ENCODE measurements at places on chromosomes 12 and 14.

- no peak for DNase-seq
Measured at GRCh38 chr12:22628228-22628627, 3.3 kb downstream of the ETNK1 start.

DNA sequence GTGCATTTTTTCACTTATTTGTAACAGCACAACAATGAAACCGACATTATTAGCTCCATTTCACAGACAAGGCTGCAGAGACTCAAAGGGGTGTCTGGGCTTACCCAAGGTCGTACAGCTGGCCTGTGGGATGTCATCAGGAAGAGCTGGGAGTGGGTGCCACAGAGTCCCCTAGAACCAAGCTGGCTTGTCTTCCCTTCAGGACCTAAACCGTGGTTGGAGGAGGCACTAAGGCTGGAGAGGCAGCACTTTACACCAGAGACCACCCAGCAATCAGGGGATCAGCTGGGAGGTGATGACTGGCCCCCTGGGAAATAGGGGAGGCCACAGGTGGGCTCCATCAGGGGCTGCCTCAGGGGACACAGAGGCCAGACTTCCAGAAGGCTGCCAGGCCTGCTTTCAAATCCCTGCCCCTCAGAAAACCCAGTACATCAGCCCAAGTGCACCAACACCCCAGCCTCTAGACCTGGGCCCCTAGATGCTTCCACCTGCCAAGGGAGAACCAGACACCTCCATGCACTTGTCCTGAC lies 28.3 kb downstream of the DIO3 start:
- DNase-seq, result no peak

GRCh38 chr12:22860926-22861325 lies 236.0 kb downstream of the ETNK1 start:
- DNase-seq, result no peak

DNA sequence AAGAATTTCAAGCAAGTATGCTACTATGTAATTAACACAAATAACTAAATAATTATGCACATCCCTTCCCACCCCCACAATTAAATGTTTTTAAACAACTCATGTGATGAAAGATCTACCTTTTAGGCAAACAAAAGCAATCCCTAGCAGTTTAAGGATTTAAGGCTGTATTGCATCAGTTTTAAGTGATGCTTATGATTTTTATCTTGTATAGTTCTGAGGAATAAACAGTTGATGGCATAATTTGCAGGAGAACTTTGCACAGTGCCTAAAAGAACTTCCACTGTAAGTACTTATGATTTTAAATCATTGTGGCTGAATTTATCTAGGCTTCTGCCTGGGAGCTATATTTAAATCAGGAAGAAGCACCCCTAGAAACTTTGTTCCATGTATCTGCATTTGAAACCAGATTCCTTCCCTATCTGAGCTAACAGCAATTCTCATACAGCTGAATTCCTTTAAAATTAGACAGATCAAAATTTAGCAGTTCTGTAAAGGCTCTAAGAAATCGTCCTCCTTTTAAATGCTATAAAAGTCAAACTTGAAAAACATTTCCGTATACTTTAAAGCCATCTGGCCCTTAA lies 388.6 kb downstream of the BCAT1 start:
- no peak for DNase-seq

DNA sequence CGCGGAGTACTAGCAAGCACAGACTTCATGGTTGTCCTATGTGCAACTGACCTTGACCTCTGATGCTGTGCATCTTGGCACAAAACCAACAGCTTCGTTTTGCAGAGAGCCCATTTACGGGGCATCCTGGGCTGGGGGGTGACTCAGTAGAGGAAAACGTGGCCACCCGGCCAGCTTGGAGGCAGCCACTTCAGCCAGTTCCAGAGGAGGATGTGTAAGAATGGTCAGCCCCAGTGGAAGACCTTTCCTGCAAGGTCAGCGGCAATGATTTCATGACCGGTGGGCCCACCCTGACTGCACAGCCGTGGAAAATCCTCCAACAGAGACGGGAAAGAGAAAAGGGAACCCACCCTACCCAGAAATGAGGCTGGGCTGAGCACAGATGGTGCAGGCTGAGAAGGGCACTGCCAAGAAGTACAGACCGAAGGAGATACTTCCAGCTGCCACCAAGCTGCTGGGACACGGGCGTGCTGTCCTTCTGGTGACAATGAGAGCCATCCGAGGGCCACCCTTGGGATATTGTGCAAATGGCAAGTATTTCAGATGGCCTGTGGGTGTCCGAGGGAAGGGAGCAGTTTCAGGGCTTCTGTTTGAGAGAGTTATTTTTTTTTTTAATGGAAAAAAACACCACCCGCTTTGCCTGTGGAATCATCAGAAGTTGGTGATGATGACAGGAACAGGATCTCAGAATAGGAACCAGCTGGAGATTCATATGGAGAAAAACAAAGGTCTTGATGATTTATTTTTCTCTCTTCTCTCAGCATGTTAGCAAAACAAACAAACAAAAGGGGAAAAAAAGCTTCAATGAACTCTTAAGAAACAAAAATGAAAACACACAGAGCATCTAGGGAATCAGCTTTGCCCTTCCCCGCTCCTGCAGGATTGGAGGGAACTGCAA lies 120.2 kb upstream of the RFLNA start:
- DNase-seq, result peak; percentile 34

DNA sequence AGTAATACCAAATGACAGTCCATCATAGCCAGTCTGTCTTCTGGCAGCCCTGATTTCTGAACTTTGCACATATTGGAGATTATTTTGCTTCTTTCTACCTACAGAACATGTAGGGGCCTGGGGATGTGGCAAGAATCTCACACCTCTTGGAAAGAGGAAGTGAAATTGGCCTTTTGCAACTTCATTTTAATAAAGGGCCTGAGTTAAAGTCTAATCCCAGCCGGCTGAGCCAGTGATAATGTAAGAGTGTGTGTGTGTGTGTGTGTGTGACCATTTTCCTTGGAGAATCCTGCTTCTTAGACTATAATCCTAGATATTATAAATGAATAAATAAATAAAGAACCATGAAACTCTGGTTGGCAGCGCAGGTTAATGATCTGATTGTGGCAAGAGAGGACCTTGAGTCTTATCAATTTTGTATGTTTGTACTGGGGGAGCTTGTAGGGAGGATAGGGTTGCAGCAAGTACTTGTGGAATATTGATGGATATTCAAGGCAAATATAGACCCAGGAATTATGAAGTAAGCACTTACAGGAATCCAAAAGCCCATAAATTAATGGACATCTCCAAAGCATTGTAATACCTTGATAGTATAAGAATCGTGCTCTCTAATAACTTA lies 233.2 kb upstream of the AMIGO2 start:
- DNase-seq, result no peak

GRCh38 chr14:21748869-21749303 lies 75.3 kb upstream of the OR4E1 start:
- DNase-seq, result no peak

- DNase-seq, result no peak
Measured at GRCh38 chr12:130337488-130338303, at the start of gene PIWIL1. Gene PIWIL1 (plus strand): TSS chr12:130337887. CDS start chr12:130342592, 4,705 bp downstream.

- no peak for DNase-seq
Measured at GRCh38 chr12:125028106-125028505, 34.7 kb downstream of the BRI3BP start.

GRCh38 chr14:89667983-89668382 lies 250.9 kb upstream of the FOXN3 start:
- DNase-seq, result no peak

DNA sequence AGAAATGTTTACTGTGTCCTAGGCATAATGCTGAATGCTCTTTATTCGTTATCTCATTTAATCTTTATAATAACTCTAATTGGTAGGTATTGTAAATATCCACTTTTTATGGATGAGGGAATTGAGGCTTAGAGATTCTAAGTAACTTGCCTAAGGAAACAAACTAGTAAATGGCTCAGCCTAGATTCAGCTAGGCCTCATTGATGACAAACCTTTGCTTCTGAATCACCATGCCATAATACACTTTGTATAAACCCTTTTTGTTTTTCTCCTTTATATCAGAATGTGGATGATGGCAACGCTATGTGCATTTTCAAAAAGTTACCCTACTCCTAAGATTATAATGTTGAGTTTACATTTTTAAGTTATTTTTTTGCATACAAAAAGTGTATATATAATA lies 34.0 kb downstream of the MNAT1 start:
- no peak for DNase-seq

DNA sequence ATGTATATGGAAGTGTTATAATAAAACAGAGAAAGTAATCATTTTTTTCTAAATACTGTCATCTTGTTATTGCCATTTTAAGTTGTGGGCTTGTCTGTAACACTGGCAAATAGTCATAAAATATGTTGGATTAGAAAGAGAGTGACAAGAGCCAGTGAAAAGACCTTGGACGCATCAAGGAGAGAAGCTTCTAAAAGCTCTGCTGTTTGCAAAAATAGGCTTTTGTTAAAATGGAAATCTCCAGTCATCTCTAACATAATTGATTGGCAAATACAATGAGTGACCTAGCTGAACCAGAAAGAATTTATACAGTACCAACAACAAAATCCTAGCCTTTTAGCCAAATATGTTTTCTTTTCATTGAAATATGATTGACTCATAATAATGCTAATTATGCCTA lies 245.8 kb upstream of the RMST start:
- no peak for DNase-seq

DNA sequence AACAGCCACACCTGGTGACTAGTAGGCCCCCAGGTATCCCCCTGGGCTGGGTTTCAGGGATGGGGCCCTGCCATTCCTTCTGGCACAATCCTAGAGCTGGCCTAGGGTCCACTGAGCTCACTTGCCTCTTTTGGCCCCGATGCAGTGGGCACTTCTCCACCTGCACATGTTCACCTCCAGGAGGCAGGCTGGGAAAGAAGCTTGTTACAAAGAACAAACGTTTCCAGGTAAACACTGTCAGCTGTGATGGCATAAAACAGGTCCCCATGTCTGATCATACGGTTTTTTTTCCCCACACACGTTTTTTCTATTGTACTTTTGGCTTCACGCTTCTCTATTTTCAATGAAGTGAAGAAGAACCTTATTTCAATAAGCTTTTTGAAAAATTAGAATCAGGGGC lies 15.8 kb upstream of the HVCN1 start:
- DNase-seq, result no peak

GRCh38 chr14:96088911-96089310 lies 49.7 kb downstream of the C14orf132 start:
- no peak for DNase-seq

DNA sequence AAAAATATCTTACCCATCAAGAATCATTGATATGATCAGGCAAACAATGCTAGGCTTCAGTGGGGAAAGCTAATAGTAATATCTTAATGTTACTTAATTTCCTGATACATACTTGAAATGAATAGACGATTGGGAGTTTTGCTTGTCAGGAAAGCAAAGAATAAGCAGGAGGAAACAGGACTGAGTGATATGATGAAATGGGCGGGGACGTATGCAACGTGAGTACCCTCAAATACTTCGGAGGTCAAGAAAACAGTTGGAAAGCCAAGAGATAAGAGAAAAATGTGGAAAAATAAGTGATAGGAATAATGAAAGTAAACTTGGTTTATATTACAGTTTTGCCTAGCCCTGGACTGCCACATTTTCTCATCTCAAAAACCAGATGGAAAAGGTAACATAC lies 49.2 kb downstream of the METTL25 start:
- DNase-seq, result no peak

DNA sequence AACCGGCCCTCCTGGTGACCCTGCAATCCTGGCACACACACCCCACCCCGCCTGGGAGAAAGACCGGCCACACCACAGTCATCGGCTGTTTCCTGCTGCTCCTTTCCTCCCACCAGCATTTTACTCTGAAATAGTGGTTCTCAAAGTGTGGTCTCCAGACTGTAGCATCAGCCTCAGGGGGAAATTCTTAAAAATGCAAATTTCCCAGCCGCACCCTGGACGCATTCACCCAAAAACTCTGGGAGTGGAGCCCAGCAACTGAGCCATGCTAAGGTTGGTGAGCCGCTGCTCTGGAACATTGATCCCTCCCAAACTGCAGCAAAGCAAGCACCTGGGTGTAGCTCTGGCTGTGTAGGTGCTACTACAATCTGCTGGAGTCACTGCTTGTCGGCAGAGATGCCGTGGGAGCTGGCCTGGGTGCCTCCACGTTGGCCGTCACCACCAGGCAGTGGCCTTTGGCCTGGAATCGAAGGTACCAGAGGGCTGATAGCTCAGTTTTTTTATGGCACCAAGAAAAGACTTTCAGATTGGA lies 38.4 kb upstream of the BCL2L14 start:
- DNase-seq, result no peak

GRCh38 chr14:50985124-50985858 lies 41.0 kb upstream of the PYGL start:
- no peak for DNase-seq

- DNase-seq, result peak; percentile 40
Measured at GRCh38 chr12:11658791-11659190, 9.3 kb downstream of the ETV6 start.

GRCh38 chr14:55780156-55780946 lies 200.3 kb downstream of the KTN1 start:
- DNase-seq, result peak; percentile 35

DNA sequence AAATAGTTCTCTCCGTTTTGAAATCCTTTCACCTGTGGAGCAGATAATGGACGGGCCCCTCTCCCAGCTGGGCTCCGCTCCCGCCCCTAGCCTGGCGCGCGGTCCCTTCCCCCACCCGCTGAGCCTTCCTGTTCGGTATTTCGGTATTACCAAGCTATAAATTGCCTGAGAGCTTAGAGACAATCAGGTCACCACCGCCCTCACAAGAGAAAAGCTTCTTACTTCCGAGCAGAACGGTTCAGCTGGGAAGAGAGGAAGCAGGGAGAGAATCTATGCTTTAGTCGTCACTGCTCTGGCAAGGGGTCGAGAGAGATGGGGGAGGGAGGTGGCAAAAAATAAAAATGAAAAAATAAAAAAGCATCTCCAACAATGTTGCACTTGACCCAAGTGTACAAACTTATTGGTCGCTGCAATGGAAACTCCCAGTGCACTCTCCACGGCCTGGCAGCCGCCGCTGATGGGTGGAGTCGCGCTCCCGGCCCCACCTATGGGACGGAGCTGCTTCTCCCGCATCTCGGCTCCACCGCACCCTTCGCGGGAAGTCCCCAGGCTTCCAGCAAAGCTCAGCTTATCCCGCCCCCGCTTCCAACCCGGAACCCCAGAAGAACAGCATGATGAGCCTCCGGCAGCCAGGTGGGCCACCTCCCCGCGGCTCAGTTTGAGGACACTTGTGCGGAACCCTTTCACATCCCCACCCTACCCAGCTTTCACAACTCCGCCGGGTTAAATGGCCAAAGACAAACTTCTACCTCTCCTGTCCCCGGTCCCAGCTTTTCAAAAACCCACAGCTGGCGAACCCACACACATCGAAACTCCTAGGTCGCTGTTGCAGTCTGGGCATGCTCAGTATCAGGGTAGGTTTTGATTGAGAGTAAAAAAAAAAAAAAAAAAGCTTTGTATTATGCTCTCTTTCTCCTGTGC lies 832 bp upstream of the SYT1 start:
- DNase-seq, result peak; percentile 23
